A549 treated with RU486 at 1 μM for 4 hours (cell line): ENCODE measurements at places on chromosomes 1 and 21. TPM values are rescaled to one million over a fixed set of nuclear protein-coding genes. Genes with fewer than 3 reads are reported as not detected.

Gene BMP8A
- 0.10 to 0.20 TPM (median 0.16 TPM) in 4 of 5 replicates, not detected in the other for total RNA-seq

Gene MRPL20
- 127 to 156 TPM (median 138 TPM) in 5 replicates for total RNA-seq

Gene SETSIP
- total RNA-seq, result not detected in 5 replicates

Gene PCNX2
- 9.3 to 12.5 TPM (median 10.6 TPM) in 5 replicates for total RNA-seq

Gene AMY1A
- total RNA-seq, result not detected in 5 replicates

Gene HSD3B2
- total RNA-seq, result not detected in 5 replicates

Gene RIMS3
- total RNA-seq, result 0.46 to 1.1 TPM (median 0.91 TPM) in 5 replicates

Gene OPRD1
- 0.02 to 0.14 TPM (median 0.03 TPM) in 5 replicates for total RNA-seq

Gene ILDR2
- 0.02 to 0.05 TPM in 2 of 5 replicates, not detected in the others for total RNA-seq

Gene ACADM
- total RNA-seq, result 27.4 to 39.2 TPM (median 32.8 TPM) in 5 replicates

Gene C8A
- total RNA-seq, result not detected in 5 replicates

Gene GSTM5
- not detected in 5 replicates for total RNA-seq

Gene RHEX
- total RNA-seq, result not detected in 5 replicates

Gene TMCC2
- total RNA-seq, result 2.0 to 3.3 TPM (median 2.7 TPM) in 5 replicates

Gene ANXA9
- 0.54 to 1.3 TPM (median 0.70 TPM) in 5 replicates for total RNA-seq

Gene DAB1
- not detected in 5 replicates for total RNA-seq

Gene DNASE2B
- not detected in 5 replicates for total RNA-seq

Gene FAM177B
- not detected in 5 replicates for total RNA-seq

Gene PCP4L1
- total RNA-seq, result 0.09 to 0.13 TPM in 2 of 5 replicates, not detected in the others

Gene ZBTB8B
- total RNA-seq, result not detected in 5 replicates

Gene ERG
- 0.21 TPM in 1 of 5 replicates, not detected in the others for total RNA-seq

Gene LRRIQ3
- total RNA-seq, result 0.35 to 1.0 TPM (median 0.70 TPM) in 5 replicates

Gene PTPN22
- total RNA-seq, result 0.07 TPM in 1 of 5 replicates, not detected in the others

Gene PDZK1
- 0.62 to 1.2 TPM (median 0.95 TPM) in 5 replicates for total RNA-seq

Gene SYCP1
- not detected in 5 replicates for total RNA-seq

Gene C1orf50
- total RNA-seq, result 2.1 to 4.4 TPM (median 3.2 TPM) in 5 replicates

Gene AADACL3
- not detected in 5 replicates for total RNA-seq

Gene FCRL1
- total RNA-seq, result not detected in 5 replicates

Gene PTPN7
- 0.13 TPM in 1 of 5 replicates, not detected in the others for total RNA-seq

Gene PEX10
- total RNA-seq, result 16.8 to 24.4 TPM (median 24.0 TPM) in 5 replicates

Gene KRTAP7-1
- not detected in 5 replicates for total RNA-seq

Gene RPE65
- not detected in 5 replicates for total RNA-seq

Gene TMEM200B
- total RNA-seq, result 0.07 to 0.16 TPM (median 0.15 TPM) in 4 of 5 replicates, not detected in the other

Gene VSIG8
- 0.07 TPM in 1 of 5 replicates, not detected in the others for total RNA-seq

Gene FAM72D
- 3.3 to 7.6 TPM (median 6.2 TPM) in 5 replicates for total RNA-seq

Gene CD1D
- total RNA-seq, result 0.05 to 0.08 TPM (median 0.07 TPM) in 3 of 5 replicates, not detected in the others

Gene HP1BP3
- 109 to 161 TPM (median 111 TPM) in 5 replicates for total RNA-seq

Gene FCGR1A
- not detected in 5 replicates for total RNA-seq

Gene HUNK
- total RNA-seq, result 1.4 to 1.8 TPM (median 1.7 TPM) in 5 replicates

Gene ZNF697
- 1.3 to 2.1 TPM (median 1.9 TPM) in 5 replicates for total RNA-seq

Gene SLC25A34
- 0.09 to 0.60 TPM (median 0.25 TPM) in 5 replicates for total RNA-seq

Gene NR5A2
- total RNA-seq, result 3.1 to 7.0 TPM (median 5.6 TPM) in 5 replicates

Gene APOBEC4
- not detected in 5 replicates for total RNA-seq

Gene OPTC
- total RNA-seq, result not detected in 5 replicates

Gene PRDX1
- total RNA-seq, result 2,055 to 2,382 TPM (median 2,124 TPM) in 5 replicates

Gene PDC
- not detected in 5 replicates for total RNA-seq

Gene AMPD1
- total RNA-seq, result not detected in 5 replicates

Gene GPR161
- 8.8 to 16.6 TPM (median 12.8 TPM) in 5 replicates for total RNA-seq

Gene HSD11B1
- total RNA-seq, result not detected in 5 replicates

Gene WLS
- 17.7 to 22.1 TPM (median 18.8 TPM) in 5 replicates for total RNA-seq

Gene GPA33
- not detected in 5 replicates for total RNA-seq

Gene MAP3K7CL
- total RNA-seq, result 1.5 to 2.7 TPM (median 1.9 TPM) in 5 replicates

Gene LCE3B
- total RNA-seq, result not detected in 5 replicates

Gene GPX7
- 0.10 TPM in 1 of 5 replicates, not detected in the others for total RNA-seq

Gene AIM2
- total RNA-seq, result not detected in 5 replicates

Gene PRAMEF7
- not detected in 5 replicates for total RNA-seq

Gene RGS2
- total RNA-seq, result 18.6 to 29.4 TPM (median 25.3 TPM) in 5 replicates
